NCI-H774 (cell line): ENCODE measurements at places on chromosomes 12 and 14.

GRCh38 chr12:16003460-16003859 lies 92.3 kb downstream of the DERA start:
- no peak for DNase-seq

DNA sequence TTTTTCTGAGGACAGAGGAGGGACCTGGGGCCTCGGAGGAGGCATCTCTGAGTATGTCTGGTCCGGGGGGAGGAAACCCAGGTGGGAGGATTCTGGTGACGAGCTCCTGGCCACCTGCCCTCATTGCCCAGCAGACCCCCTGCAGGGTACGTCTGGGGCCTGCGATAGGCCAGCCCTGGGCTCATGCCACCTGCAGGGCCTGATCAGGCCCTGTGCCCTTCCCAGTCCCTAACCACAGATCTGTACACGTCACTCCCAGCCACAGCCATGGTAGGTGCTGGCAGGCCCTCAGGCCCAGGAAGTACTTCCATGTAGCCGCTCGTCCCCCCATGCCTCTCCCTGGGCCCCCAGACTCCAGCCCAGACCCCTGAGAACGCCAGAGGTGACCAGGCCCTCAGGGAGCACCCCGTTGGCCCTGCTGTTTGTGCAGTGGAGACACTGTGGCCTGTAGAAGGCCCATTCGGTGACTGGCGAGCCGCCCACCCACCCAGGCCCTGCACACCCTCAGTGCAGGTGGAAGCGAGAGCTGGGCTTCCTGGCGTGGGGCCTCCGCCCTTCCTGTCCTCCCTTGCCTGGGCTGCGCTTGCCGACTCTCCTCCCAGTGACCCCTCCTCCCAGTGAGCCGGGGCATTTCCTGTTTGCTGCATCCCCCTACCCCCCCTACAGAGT lies 5.7 kb downstream of the INF2 start:
- DNase-seq, result peak; percentile 9

DNA sequence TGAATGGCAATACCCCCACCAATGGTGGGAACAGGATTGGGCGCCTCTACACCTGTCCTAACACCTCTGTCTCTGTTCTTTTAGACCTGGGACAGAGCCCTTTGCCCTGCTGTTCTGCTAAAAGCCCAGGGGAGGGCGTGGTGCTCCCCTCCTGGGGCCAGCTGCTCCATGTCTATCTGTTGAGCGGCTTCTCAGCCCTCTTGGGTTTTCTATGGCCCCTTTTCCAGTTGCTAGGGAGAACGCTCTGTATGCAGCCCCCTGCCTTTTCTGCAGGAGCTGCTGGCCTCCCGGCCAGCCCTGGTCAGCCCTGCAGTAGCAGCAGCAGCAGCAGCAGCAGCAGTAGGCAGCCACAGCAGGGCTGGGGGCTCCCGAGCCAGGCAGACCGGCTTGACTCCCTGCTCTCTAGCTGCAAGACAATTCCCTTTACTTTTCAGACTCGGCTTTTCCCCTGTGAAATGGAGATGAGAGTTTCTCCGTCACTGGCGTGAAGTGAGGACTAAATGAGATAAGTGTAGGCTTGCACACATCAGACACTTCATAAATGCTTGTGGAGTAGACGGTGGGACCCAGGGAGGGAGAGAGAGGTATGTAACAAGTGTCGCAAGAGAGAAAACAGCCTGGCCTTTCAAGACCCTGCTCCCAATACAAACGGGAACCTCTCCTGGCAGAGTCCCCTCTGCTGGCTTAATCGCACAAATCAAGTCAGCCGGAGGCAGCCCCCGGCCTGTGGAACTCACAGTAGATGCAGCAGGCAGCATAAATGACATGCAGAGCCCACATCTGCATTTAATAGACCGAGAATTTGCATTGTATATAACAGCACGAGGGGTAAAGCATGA lies 1.0 kb downstream of the RTL1 start:
- no peak for DNase-seq

DNA sequence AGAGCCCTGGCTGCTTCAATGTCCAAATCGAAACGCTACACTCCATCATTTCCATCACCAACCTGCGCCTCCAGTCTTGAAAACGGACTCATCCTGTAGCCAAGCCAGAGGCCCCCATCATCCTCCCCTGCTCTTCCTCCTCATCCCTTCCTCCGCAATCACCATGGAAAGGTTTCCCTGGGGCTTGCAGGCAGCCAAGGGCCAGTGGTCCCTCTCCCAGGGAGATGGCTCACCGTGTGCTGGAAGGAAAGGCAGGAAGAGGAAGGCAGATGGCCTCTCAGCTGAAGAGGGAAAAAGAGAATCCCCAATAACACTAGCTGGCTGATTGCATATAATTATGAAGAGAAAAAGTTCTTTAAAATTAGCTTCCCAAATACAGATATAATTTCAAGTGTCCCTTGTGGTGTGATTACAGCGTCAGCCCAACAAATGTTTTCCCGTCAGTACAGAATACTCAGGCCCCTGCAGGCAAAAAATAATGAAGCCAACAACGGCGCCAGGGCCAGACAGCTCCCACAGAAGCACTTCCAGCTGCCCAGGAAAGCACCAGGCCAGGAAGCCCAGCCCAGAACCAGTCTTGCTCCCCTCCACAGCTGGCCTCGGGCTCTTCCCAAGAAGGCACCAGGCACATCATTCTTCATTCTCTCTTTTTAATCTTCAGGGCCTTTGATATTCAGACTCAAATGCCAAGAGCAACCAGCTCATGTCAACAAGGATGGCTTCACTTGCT lies 24.7 kb downstream of the ITPK1 start:
- no peak for DNase-seq

- DNase-seq, result no peak
Observed at GRCh38 chr12:28991626-28992025, 157.5 kb upstream of the FAR2 start.

DNA sequence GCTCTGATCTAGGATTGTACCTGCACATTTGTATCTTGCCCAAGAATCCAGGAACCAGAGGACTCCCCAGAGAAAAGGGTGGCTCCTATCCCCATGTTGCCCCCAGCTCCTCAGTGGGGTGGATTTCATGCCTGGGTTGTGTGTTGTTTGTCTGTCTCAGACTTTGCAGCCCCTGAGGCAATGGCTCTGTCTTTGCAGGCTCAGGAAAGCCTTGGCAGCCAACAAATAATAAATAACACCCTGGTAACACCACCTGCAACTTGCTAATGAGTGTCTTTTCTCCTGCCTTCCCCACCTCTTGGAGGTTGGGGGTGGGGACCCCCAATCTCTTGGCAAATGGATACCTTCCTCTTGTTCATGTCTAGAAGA lies 65.2 kb upstream of the CISTR start:
- DNase-seq, result no peak

GRCh38 chr14:22024137-22024536 lies 350.5 kb upstream of the OR4E1 start:
- DNase-seq, result peak; percentile 5
